ENCODE measurements at places on chromosomes 3 and 15.

GRCh38 chr15:57439128-57440027 is 63.1 kb downstream of the CGNL1 start:
- DNase-seq: no peak

DNA sequence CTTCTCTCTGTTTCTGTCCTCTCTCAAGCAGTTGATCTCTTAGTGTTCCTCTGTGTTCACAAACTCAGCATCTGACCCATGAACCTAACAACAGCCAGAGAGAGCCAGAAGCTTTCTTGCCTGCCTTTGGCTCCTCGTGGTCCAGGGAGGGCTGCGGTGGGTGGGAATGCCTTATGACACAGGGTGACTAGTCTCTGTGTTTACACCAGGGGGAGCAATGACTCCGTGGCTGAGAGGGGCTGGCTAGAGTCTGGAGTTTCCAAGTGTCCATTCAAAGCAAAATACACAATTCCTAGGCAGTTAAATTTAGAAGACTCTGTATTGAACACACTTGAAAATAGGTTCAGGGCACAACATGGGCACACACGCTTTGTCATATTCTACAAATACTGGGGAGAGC is 370.0 kb upstream of the FRG2C start:
- DNase-seq: no peak

- DNase-seq: no peak
Measured at GRCh38 chr3:134777341-134777740, 17.7 kb upstream of the EPHB1 start.

GRCh38 chr15:51355096-51355495 is 13.6 kb downstream of the GLDN start:
- DNase-seq: no peak

DNA sequence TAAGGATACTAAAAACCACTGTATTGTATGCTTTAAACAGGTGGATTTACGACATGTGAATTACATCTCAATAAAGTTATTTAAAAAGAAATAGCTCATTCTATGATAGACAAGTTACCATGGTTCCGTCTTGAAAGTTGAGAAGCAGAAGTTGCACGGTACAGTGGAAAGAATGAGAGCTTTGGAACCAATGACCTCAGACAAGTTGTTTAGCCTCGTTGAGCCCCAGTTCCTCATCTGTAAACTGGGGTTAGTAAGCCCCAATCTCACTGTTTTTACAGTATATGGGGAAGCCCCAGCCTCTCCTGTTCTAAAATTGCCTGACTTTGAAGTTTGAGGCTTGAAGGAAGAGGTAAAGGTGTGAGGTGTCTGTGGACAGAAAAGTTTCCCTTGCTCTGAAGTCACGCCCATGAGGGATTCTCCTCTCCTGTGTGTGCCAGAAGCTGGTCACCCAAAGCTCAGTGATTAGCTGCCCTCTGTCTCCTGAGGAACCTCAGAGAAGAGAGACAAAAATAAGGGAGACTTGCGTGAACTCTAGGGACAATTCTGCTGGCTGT is 10.0 kb downstream of the CRYGS start:
- no peak for DNase-seq

GRCh38 chr3:89923921-89924610 is 816.6 kb downstream of the EPHA3 start:
- no peak for DNase-seq

- DNase-seq: no peak
Measured at GRCh38 chr3:149844091-149844490, 31.1 kb downstream of the RNF13 start.

- peak; percentile 42 for DNase-seq
Measured at GRCh38 chr15:59138243-59138642, 33.3 kb downstream of the CCNB2 start.

DNA sequence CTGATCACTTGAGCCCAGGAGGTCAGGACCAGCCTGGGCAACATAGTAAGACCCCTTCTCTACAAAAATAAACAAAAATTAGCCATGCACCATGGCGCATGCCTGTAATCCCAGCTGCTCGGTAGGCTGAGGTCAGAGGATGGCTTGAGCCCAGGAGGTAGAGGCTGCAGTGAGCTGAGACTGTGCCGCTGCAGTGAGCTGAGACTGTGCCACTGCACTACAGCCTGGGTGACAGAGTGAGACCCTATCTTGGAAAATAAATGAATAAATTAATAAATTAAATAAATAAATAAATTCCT is 10.8 kb downstream of the SHISA5 start:
- no peak for DNase-seq

GRCh38 chr3:129599607-129600006 is 6.9 kb downstream of the PLXND1 start:
- DNase-seq: no peak

GRCh38 chr3:128322030-128323022 is 144.4 kb downstream of the DNAJB8 start:
- no peak for DNase-seq

GRCh38 chr3:151983538-151983937 is 110.1 kb downstream of the SUCNR1 start:
- DNase-seq: no peak

DNA sequence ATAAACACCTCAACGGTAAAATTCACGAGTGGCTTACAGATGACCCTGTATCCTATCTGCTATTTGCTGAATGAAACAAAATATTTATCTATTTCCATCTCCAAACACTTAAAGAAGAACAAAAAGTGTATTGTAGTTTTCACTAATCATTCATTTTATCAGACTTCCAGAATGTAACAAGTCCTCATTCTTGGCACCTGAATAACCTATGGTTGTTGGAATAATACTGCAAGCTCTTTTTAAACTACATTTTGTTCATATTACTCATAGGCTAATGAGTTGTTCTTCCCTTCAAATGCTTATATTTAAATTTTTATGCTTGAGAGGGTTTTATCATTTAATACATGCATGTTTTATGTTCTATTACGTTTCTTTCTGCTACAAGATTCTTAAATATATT is 1434.1 kb downstream of the SI start:
- DNase-seq: no peak

DNA sequence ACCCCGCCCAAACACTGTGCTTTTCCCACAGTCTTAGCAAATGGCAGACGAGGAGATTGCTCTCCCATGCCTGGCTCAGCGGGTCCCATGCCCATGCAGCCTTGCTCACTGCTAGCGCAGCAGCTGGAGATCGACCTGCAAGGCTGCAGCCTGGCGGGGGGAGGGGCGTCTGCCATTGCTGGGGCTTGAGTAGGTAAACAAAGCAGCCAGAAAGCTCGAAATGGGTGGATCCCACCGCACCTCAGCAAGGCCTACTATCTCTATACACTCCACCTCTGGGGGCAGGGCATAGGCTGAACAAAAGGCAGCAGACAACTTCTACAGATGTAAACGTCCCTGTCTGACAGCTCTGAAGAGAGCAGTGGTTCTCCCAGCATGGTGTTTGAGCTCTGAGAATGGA is 27.2 kb upstream of the WDR5B start:
- DNase-seq: no peak

- DNase-seq: no peak
Measured at GRCh38 chr3:101964861-101965260, 115.5 kb downstream of the NFKBIZ start.

GRCh38 chr3:28287046-28287445 is 45.6 kb downstream of the CMC1 start:
- DNase-seq: no peak

DNA sequence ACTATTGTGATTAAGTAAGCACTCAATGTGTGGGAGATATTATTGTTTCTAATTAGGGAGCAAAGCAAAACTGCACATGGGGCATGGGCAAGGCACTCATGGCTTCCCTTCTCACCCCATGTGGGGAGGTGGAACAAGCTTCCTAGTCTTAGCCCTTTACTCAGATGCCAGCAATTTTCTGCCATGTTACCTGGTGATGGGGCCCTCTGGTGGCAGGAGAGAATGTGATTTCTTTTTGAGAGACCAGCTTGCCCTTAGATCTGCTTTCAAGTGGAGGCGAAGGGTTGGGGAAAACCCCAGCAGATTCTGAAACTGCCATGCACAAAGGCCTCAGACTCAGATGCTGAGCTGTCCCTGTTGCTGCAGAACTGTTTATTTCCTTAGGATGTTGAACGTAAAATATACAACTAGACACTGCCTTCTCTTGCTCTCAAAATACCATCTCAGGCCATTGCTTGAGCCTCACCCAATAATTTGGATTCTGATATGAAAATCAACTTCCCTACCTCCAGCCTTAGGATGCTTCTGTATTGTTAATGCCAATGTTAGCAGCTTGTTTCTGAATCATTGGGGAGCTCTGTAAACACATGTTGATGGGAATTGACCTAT is 130.2 kb upstream of the TPRG1 start:
- no peak for DNase-seq

DNA sequence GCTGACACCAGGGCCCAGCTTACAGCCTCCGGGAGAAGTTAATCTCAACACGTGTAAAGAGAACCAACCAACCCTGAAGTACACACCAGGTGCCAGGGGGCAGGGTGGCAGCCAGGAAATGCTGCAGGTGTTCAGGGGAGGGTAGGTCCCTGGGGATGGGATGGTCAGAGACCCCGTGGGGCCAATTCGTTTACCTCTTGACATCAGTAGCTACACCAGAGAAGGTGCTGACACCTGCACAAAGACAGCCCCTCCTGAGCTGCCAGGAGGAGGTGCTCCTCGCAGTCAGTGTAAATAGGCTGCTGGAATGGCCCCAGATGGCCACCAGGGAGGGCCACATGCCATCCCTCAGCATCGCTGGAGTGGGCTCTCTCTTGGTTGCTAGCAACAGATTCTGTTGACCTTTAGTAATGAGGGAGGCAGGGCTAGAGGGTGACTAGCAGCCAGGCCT is 52.8 kb downstream of the CORO2B start:
- no peak for DNase-seq

DNA sequence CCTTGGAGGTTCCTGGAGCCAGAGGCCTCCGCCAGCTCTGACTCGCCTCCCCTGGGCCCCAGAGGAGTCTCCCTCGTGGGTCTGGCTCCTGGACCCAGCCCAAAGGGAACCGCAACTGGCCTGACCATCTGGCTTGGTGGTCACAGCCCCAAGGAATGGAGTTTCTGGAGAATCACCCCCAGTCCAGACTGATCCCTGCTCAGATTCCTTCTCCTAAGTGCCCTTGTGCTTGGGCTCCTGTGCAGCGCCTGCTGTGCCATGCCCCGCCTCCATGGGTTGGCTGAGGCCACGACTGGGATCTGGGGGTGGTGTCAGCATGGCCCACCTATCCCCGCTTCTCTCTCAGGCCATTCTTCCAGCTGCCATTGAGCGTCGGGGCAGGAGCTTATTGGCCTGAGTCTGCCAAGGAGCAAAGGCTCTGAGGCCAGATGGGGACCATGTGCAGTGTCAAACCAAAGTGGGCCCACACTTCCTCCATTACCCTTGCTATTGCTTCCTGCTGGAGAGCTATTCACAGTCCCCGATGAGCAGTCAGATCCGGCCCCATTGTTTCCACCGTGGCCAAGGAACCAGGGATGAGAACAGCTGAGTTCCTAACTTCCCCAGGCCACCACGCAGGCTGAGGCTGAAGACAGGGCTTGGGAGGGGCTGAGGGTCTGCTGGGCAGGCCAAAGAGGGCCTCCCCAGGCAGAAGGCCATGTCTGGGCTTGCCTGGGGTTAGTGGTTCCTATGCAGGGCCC is 19.0 kb downstream of the CSPG4 start:
- no peak for DNase-seq

DNA sequence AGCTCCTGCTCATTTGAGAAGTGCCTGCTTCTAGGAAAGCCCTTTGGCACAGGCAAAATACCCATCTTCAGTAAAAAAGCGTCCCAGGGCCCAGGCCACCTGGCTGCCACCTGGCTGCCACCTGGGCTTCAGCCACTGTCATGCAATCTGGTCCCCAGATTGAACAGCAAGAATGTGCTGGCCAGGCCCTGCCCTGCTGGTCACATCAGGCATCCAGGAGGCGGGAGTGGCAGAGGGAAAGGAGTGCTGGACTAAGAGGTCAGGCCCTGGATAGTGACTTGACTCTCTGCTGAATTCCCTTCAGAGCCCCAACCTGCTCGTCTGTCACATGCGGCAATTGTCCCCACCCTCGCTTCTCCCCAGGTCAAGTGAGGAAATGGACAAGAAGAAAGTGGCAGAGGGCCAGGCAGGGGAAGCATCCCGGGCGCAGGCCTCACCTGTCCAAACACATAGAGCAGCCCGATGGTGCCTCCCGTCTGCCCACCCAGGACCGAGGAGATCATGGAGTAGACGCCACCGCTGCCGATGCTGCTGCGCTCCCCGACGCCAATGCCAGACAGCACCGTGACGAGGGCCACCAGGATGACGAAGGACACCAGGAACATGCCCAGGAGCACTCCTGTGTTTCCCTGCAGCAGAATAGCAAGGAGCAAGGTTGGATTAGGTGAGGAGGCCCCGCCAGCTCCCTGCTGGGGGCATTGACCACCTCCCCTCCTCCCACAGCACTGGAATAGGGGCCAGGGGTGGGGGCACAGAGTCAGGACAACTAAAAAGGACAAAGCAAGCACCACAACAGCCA is 25.5 kb downstream of the SLC12A8 start:
- DNase-seq: no peak

DNA sequence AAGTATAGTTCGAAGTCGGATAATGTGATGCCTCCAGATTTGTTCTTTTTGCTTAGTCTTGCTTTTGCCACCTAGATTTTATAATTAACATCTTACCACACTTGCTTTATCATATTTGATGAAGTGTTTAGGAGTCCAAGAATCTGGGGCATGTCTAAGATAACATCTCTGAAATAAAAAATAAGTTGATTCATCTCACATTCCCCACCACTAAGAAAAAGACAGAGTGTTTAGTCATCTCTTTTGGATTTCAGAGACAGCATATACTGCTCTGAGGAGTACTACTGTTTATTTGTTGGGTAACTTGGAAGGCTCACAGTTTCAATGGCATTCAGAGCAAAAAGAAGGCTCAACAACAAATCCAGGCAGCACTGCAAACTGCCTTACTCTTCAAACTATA is 324.2 kb upstream of the ATP11B start:
- no peak for DNase-seq

DNA sequence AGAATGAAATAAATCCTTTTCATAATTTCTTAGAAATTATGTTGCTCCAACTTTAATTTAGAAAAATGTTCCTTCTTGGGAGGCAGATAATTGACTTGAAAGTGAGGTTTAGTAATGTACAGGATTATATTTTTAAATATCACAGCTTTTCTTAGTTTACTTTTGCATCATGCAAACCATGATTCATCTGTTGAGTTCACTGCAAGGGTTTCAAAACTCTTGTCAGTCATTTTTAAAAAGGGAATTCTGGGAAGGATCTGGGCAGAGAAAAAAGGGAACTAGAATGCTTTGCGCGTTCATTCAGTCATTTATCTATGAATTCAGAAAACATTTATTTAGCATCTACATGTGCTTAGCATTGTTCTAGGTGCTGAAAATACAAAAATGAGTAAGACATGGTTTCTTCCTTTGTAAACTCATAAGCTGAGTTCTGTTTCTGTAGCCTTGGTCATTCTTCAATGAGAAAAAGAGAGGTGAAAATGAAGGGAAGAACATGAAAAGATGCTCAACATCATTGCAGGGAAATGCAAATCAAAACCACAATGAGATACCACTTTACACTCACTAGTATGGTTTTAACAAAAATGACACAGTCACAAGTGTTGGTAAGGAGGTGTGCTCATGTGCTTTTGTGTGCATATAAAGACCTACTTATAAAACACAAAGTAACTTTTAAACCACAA is 209.1 kb downstream of the NR1D2 start:
- no peak for DNase-seq
